ENCODE measurements at places on chromosomes 7 and 10. TPM values are rescaled to one million over a fixed set of nuclear protein-coding genes. Genes with fewer than 3 reads are reported as not detected.

DNA sequence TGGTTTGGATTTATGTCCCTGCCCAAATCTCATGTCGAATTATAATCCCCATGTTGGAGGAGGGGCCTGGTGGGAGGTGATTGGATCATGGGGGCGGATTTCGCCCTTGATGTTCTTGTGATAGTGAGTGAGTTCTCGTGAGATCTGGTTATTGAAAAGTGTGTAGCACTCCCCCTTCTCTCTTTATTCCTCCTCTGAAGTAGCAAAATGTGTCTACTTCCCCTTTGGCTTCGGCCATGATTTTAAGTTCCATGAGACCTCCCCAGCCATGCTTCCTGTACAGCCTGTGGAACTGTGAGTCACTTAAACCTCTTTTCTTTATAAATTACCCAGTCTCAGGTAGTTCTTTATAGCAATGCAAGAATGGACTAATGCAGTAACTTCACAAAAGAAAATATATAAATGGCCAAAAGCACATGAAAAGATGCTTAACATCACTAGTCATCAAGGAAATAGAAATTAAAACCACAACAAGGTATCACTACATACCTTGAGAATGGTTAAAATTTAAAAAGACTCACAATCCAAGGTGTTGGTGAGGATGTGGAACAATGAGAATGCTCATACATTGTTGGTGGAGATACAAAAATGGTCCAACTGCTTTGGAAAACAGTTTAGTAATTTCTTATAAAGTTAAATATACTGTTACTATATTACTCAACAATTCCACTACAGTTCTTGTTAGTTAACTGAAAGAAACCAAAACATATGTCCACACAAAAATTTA is 218.7 kb downstream of the SNX10 start:
- no peak overlapping the region for H3K27ac ChIP-seq
- no peak for DNase-seq
- H3K4me1 ChIP-seq, result peaks cover 6% of the 10 kb centered on the region

Gene ADCYAP1R1
- 5.8 TPM for total RNA-seq

- H3K27ac ChIP-seq, result no peak overlapping the region
- DNase-seq, result no peak
- no peak overlapping the region for H3K4me3 ChIP-seq
- H3K27me3 ChIP-seq, result no peaks in the 10 kb centered on the region
Observed at GRCh38 chr10:58742141-58742540, 229.5 kb downstream of the BICC1 start.

Gene VAX1
- total RNA-seq, result not detected

Gene RNF133
- total RNA-seq, result 0.22 TPM

- peaks cover 24% of the 10 kb centered on the region for H3K36me3 ChIP-seq
- no peak overlapping the region for H3K27ac ChIP-seq
- H3K27me3 ChIP-seq, result no peaks in the 10 kb centered on the region
- H3K4me1 ChIP-seq, result peaks cover 19% of the 10 kb centered on the region
- DNase-seq, result no peak
Observed at GRCh38 chr7:102463841-102464576, 654 bp downstream of the ALKBH4 start.

GRCh38 chr7:27198871-27199801 is 755 bp downstream of the HOXA13 start:
- no peaks in the 10 kb centered on the region for H3K36me3 ChIP-seq
- DNase-seq, result peak; percentile 44
- H3K27ac ChIP-seq, result no peak overlapping the region
- peaks cover 28% of the 10 kb centered on the region for H3K4me1 ChIP-seq
- peak overlapping the region; percentile 38 for H3K4me3 ChIP-seq
- peaks cover 74% of the 10 kb centered on the region for H3K27me3 ChIP-seq

Gene GCK
- total RNA-seq, result 4.4 TPM

Gene EBLN1
- 0.09 TPM for total RNA-seq

Gene GPER1
- total RNA-seq, result 9.6 TPM

Gene ZNF853
- 7.2 TPM for total RNA-seq

GRCh38 chr7:1131471-1132265 is 28.3 kb downstream of the ZFAND2A start:
- no peak overlapping the region for H3K4me3 ChIP-seq
- no peak for DNase-seq
- H3K27ac ChIP-seq, result no peak overlapping the region
- H3K4me1 ChIP-seq, result peaks cover 3% of the 10 kb centered on the region
- H3K36me3 ChIP-seq, result peaks cover 7% of the 10 kb centered on the region

Gene PHKG1
- total RNA-seq, result 52.4 TPM

Gene SPOCK2
- 3.7 TPM for total RNA-seq

GRCh38 chr7:4245866-4246470 is 436.1 kb upstream of the FOXK1 start:
- no peaks in the 10 kb centered on the region for H3K36me3 ChIP-seq
- no peak overlapping the region for H3K27ac ChIP-seq
- DNase-seq, result no peak
- no peaks in the 10 kb centered on the region for H3K4me1 ChIP-seq
- H3K4me3 ChIP-seq, result no peak overlapping the region

Gene UBTD1
- total RNA-seq, result 10.6 TPM

- no peak overlapping the region for H3K27ac ChIP-seq
- no peaks in the 10 kb centered on the region for H3K27me3 ChIP-seq
- no peak for DNase-seq
- H3K4me3 ChIP-seq, result no peak overlapping the region
- peaks cover 2% of the 10 kb centered on the region for H3K36me3 ChIP-seq
Observed at GRCh38 chr10:21689881-21690280, 155.8 kb downstream of the MLLT10 start.

DNA sequence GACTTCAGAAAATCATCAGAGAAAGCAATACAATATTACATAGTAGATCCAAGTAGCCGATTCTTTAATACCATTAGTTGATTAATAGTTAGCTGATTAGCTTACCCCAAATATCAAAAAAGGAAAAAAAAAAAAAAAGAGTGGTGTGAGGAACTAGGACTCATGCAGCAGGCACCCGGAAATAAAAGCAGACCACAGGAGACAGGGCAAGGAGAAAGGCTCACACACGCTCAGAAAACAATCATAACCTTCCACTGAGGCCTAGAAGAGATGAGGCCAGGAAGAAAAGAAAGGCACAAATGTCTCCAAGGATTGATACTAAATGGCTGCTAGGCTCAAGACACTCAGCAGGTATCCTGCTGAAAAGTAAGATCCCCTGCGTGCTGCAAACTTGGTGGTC is 25.9 kb downstream of the TRDMT1 start:
- no peaks in the 10 kb centered on the region for H3K27me3 ChIP-seq
- no peak for DNase-seq

Gene TLX1
- not detected for total RNA-seq

Gene SLC26A5
- total RNA-seq, result not detected

GRCh38 chr10:21208666-21209316 is 311.7 kb upstream of the NEBL start:
- DNase-seq, result no peak
- no peaks in the 10 kb centered on the region for H3K4me1 ChIP-seq
- H3K4me3 ChIP-seq, result no peak overlapping the region
- no peak overlapping the region for H3K27ac ChIP-seq
- no peaks in the 10 kb centered on the region for H3K36me3 ChIP-seq

- DNase-seq, result no peak
- no peaks in the 10 kb centered on the region for H3K36me3 ChIP-seq
Observed at GRCh38 chr7:97025130-97025499, 484 bp upstream of the DLX5 start.

- H3K36me3 ChIP-seq, result peaks cover 41% of the 10 kb centered on the region
- H3K4me3 ChIP-seq, result no peak overlapping the region
- H3K27me3 ChIP-seq, result no peaks in the 10 kb centered on the region
- H3K27ac ChIP-seq, result no peak overlapping the region
- no peak for DNase-seq
- H3K4me1 ChIP-seq, result peaks cover 39% of the 10 kb centered on the region
Observed at GRCh38 chr7:149719050-149719899, 54.1 kb downstream of the ZNF467 start.

Gene ANKRD2
- 27.6 TPM for total RNA-seq

DNA sequence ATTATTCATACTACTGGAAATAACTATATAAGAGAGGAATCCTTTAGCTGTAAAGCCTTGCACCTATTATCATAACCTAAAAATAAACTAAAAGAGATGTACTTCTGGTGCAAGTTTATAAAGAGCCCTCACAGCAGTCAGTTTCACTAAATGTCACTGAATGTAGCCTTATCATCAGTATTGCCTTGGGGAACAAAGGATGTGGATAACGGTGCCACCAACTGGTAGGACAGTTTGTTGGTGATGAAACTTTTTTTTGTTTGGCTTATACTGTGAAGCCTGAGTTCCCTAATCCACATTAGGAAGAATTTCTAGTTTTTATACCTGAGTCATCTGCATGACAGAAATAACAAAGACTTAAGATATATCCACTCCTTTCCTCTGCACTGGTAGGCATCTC is 117.9 kb upstream of the COL1A2 start:
- H3K27me3 ChIP-seq, result no peaks in the 10 kb centered on the region
- H3K4me1 ChIP-seq, result no peaks in the 10 kb centered on the region
- H3K4me3 ChIP-seq, result no peak overlapping the region
- H3K36me3 ChIP-seq, result no peaks in the 10 kb centered on the region
- H3K27ac ChIP-seq, result no peak overlapping the region

GRCh38 chr10:97522937-97523336 is 24.2 kb downstream of the UBTD1 start:
- peaks cover 51% of the 10 kb centered on the region for H3K4me1 ChIP-seq
- H3K27ac ChIP-seq, result no peak overlapping the region
- H3K27me3 ChIP-seq, result peaks cover 2% of the 10 kb centered on the region
- DNase-seq, result no peak
- H3K4me3 ChIP-seq, result no peak overlapping the region

Gene HMX3
- total RNA-seq, result not detected

Data from muscle of leg (tissue), 16 donors.